ENCODE measurements at places on chromosomes 5 and 9.

DNA sequence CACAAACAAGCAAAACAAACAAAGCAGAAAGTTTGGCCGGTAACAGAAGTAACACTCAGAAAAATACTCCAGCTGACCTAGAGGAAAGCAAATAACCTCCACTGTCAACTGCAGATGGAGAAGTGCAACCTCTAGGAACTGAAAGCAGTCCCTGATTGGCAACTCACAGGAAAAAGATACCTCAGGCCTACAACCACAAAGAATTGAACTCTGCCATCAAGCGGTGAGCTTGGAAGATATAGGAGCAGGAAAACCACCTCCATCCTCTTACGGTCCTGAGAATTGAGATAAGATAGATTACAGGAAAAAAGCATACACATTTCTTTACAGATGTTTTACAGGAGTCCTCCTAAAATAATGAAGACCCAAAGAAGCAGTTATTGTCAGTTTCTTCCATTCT is 184.5 kb downstream of the PDZD2 start:
- DNase-seq = no peak

DNA sequence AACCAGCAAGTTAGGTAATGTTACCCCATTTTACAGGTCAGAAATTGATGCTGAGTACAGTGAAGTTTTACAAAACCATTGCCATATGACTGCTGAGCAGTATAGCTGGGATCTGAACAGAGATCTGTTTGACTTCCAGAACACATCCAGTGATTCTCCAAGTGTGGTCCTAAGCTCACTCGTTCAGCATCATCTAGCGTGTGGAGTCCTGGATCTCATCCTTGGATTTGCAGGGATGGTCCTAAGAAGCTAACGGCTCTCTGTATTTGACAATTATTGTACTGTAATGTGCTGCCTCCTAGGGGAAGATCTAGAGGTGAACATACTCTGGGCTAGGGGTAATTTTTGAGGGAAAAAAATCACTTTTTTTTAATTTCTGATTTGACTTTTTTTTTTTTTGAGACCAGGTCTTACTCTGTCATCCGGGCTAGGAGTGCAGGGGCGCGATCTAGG is 1.4 kb downstream of the SLC26A2 start:
- DNase-seq = peak; percentile 21

DNA sequence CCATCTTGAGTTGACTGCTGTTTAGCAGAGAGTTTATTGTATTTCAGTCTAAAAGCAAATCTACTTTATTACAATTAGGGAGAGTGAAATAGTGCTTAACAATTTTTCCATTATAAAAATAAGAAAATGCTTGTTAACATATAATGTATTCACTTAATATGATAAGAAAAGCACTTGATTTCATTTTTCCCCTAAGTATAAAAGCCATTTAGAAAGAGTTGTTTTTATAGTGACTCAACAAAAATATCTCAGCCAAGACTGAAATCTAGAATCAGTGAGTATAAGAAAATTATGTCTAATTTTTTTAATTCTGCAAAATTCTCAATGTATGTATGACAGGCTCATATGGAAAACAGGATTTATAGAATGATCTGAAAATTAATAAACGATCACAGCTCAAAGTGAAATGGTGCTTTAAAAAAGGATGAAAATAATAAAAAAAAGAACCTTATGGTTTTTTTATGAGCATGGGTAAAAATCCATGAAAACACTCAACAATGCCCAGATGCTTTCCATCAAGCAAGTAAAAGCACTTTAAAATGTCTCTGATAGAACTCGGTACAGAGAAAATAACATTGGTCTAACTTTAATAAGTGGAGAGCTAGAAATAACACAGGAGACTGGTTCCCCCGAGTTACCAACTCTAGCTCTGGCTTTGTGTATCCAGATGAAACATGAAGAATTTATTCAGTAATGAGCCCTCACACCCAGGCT is 1057.8 kb upstream of the WWC1 start:
- DNase-seq = no peak

- no peak for DNase-seq
These were observed 62.9 kb downstream of the EFNA5 start for GRCh38 chr5:107607671-107608345.

DNA sequence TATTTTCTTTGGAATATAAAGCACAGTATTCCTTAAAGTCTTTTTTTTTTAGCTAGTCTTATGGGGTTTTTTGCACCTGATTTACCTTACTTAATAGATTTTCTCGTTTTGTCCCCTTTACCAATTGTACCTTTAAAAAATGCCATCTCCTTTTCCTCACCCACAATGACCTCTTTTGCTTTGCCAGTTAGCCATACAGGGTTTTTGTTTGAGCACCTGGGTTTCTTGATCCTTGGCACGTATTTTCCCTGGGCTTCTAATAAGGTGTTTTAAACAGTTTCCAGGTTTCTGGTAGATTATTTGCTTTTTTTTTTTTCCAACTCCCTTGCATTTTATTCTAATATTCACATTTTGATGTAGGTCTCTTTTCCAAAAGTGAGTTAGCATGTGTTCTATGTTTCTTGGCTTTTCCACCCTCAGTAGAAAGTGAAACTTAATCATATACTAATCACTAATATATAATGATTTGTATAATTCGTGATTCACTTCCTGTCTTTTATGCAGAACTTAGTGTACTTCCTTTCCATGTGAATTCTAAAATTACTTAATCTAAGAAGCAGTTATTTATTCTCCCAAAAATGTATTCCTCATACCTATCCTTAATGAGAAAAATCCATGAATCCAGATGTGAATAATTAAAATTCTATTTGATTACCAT is 673.9 kb upstream of the RGMB start:
- no peak for DNase-seq

GRCh38 chr9:92616655-92617111 is 53.2 kb downstream of the IPPK start:
- DNase-seq = no peak

DNA sequence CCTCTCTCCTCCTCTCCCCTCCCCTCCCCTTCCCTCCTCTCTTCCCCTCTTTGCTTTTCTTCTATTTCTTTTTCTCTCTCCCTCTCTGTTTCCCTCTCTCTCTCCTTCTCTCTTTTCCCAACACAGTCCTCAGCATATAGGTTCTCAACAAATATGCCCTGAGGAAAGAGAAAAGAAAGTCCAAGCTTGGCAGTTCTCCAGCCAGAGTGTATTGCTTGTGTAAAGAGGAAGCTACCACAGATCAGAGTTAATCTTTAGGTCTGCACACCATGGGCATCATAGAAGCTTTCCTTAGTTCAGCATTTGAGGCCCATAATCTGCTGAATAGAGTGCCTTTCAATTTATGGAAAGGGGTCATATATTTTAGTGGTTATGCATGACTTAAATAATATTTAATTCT is 382.8 kb upstream of the WWC1 start:
- DNase-seq = no peak

- no peak for DNase-seq
These were observed 498 bp downstream of the HAUS6 start for GRCh38 chr9:19102181-19102630.

- no peak for DNase-seq
These were observed 490.2 kb upstream of the DAP start for GRCh38 chr5:11251247-11251646.

DNA sequence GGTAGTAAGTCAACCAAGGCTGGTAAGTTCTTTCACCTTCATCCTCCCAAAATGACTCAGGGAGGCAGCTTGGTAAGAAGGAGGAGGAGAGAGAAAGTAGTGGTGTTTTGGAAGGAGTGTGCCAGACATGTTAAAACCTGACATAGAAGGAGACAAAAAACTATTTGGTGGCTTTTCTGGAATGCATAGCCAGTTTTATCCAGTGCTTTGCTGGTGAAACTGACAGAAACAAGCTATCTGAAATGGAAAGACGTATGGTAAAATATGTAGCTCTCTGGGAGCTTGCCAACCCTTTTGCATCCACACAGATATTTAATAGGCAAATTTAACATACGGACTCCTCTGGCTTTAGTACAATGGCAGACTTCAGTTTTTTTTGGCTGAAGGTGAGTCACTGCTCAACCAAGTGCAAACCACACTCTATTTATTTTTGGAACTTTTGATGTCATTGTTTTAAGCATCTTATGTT is 45.4 kb downstream of the RAB14 start:
- peak; percentile 49 for DNase-seq

GRCh38 chr5:150918613-150919012 is 13.8 kb upstream of the ZNF300 start:
- peak; percentile 22 for DNase-seq

DNA sequence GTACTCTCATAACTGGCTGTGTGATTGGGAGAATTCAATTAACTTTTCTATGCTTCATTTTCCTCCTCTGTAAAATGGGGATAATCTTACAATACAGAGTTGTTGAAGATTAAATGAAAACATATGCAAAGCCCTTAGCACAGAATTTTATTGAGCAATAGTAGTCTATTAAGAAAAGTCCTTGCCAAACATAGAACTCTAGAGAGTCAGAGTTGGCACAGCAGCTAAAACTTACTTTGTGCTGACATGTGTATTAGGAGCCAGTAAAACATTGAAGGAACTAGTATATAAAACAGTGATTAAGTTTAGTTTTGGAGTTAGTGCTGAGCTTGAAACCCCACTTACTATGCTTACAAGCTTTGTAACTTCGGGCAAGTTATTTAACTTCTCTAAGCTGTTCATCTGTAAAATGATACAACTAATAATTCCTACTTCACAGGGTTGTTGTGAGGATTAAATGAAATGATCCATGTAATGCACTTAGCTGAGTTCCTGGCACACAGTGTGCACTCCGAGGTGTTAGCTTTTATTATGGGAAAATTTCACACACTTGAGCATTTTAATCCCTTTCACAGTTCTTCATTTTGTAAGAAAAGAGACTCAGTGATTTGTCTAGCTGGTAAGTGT is 20.0 kb upstream of the GRIN3A start:
- DNase-seq = no peak
